Stimulated activated CD8-positive, alpha-beta memory T cell treated with anti-CD3 and anti-CD28 coated beads, Interleukin-15, amount 100 ng/mL, for 48 hours (primary cell): ENCODE measurements at places on chromosomes 7 and 10.

DNA sequence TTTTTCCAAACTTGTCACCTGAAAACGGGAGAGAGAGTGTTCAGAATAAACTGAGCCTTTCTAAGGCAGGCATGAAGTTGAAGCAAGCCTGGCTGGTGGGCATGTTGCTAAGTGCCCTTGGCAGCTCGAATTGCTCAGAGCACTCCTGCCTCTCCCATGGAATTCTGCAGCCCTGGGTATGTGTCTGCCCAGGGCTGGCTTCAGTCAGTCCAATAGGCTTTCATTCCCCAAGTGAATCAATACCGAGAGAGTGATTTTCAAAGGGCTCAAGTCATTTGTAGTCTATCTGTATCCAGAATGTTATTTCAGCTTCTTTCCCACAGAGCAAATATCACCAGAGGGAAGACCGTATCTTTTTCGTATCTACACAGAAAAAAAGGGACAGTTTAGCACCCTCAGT is 415.5 kb upstream of the COBL start:
- no peak for DNase-seq

- no peak for DNase-seq
Measured at GRCh38 chr7:137933270-137934017, 68.4 kb downstream of the CREB3L2 start.

DNA sequence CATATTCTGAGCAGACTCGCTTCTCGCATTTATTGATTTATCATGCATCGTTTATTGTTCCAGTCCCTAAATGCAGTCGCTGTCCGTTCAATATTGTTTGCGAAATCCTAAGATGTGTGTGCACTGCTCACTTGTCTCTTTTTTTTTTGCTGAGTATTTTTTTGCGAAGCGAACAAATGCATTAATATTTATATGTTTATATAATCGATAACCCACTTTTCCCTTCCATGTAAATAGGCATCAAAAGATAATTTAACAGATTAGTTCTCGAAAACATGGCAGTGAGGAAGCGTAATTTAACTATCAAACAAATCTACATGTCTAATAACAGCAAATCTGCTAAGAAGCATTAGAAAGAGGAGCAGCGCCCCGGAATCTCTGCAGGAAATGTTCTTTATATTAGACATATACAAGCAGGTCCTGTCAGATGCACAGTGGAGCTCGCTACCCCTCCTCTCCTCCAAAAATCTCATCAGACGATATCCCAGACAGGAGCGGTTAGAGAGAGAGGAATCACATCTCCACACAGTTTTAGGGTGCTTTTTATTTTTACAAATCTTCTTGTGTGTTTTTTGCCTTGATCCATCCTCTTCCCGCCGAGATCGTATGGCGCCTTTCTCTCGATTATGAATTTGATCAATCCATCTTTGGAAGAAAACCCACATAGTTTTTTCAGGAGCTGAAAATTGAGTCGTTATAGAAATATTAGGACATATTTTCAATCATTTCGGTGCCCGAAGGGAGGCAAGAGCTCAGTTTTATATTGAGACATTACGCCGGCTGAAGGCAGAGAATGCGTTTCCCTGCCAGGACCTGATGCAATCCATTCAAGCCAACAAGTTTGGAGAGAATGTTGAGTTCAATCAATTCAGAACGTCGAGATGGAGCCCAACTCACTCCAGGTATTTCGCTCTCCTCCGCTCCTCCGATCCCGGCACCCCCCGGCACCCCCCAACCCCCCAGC is at the start of gene ARID5B:
ARID5B (plus strand) TSS at position 871 of the 964 bp plus-strand sequence; CDS start at position 882, 11 bp downstream.
- DNase-seq, result no peak

- no peak for DNase-seq
Measured at GRCh38 chr10:3425261-3425660, 252.7 kb upstream of the PITRM1 start.

DNA sequence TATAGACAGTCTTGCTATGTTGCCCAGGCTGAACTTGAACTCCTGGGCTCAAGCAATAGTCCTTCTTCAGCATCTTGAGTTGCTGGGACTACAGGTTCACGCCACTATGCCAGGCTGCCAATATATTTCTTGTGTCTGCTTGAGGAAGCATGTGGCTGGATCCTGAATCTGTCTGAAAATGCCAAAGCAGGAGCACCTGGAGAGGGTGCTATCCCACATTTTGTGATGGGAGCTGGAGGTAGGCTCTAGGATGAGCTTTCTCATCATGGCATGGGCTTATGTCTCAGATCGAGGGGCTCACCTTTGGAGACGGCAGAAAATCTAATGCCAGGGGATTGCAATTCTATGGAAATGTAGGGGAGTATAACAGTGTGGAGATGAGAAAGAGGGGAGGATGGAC is 744.2 kb downstream of the GRID1 start:
- no peak for DNase-seq
